Stimulated activated CD4-positive, alpha-beta T cell treated with anti-CD3 and anti-CD28 coated beads, TNF-alpha, amount 100 ng/mL, for 1 hour (primary cell): ENCODE measurements at places on chromosomes 2 and 18.

- DNase-seq, result no peak
Observed at GRCh38 chr2:23430263-23430662, 45.3 kb downstream of the KLHL29 start.

- no peak for DNase-seq
Observed at GRCh38 chr2:37984589-37984988, 59.5 kb downstream of the RMDN2 start.

- DNase-seq, result no peak
Observed at GRCh38 chr2:23662941-23663920, 263.7 kb downstream of the ATAD2B start.

DNA sequence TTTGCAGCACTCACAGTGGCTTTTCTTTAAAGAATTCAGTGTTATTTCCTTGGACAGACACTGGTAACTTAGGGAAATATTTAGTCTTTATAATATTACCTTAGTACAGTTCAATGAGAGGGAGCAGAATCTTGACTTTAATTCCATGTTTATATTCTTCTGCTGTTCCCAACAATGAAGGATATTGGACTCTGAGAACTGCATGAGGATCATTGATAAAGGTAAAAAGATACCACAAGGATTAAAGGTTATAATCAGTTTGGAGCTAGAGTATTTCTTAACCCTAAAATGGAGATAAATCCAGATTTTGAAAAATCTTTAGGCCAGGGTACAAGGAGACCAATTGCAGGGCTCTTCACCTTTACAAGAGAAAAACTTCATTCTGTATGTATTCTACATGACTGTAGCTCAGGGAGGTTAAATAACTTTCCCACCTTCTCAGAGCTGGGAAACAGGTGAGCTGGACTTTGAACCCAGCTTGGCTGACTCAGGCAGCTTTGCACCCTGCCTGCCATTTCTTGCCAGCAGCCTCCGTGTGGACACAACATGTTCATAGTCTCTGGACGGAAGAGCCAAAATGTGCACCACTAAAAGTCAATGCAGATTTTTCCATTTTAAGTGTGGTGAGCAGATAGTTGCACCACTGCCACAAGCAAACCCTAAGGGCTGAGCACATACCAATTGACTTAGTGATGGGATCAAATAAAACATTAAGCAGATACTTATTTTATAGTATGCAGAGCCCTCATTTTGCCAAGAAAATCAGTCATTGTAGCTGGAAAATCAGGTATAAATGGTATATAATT is 26.7 kb downstream of the UPP2 start:
- DNase-seq, result no peak

DNA sequence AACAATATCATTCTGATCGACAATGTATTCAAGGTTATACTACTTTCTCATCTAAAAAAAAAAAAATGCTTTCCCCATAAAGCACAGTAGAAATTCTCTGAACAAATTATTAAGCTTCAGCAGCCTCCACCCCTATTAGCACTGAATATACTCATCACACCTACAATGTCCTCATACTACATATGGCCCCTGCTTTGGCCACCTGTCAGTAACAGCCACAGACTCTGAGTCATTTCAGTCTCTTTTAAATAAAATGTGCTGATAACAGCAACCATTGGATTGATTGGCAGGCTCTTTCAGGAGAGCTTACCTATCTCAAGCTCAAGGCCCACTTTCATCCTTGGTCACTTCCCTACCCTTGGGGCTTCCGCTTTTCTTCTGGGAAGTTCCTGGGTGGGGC is 236.7 kb downstream of the TMX3 start:
- DNase-seq, result no peak

DNA sequence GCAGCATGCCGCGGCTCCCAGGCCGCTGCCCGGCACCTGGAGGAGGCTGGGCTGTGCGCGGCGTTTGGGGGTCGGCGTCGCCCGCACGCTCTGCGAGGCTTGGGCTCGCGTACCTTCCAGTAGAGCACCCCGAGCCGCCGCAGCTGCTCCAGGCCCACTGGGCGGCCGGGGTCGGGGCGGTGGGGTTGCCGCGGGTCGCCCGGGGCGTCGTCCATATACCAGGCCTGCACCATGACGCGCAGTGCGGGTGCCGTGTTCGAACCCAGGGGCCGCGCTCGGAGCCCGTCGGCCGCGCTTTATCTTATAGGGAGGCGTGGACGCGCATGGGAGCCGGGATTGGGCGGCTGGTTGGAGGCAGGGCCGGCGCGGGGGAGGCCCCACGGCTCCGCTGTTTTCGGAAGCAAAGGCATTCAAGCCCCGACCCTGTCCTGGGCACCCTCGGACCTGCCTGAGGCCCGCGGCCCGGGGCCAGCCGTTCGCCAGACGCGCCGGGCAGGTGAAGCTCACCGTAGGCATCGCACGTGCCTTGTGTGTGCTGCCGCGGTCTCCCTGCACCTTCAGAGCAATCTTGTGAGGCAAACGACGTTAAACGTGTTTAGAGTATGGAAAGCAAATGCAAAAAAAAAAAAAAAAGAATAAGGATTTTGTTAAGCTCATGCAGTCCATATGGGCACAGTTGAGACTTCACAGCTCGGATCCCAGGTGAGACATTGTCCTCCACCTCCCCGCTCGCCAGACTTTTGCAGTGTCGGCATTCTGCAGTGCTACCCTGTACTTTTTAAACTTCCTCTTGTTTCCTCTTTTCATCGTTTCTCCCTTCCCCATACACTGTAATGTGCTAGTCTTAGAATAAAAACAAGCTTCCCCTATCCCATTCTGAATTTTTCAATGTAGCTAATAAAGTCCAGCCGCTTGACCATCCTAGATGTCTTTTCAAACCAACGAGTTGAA is at the start of gene ADI1:
TSS of gene ADI1 (minus strand) at position 277 of the 951 bp plus-strand sequence. CDS start at position 233, 44 bp downstream.
- DNase-seq, result peak; percentile 60

DNA sequence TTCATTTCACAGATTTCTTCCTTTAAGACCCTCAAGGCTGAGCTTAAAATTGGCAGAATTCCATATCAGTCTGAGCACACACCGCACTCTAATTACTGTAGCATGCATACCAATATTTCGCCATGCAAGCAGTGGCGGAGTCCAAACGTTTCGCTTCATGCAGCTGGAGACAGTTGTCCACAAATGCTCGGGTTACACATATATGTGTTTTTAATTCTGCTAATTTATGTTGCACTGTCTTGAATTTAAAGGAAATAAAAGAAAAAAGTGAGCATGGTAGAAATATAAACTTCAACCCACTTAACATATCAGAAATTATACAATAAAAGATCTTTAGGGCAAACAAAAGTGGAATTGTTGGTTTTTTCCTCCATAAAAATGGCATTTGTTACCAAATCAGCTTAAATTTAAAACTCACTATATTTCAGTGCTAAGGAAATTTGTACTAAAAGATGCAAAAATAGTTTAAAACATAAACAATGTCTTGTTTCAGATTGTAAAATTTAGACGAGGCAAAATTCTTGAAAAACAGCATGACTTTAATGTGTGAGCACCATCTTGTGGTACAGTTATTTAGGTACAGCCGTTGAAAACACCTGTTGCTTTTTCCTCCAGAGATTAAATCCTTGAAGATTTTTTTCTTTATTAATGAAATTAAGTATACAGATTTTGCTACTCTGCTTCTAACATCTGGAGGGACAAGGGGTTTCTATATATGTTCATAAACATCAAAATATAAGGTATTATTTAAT is 24.1 kb upstream of the KANSL1L start:
- DNase-seq, result no peak

GRCh38 chr2:74233648-74234047 is 35.2 kb downstream of the MTHFD2 start:
- DNase-seq, result no peak

DNA sequence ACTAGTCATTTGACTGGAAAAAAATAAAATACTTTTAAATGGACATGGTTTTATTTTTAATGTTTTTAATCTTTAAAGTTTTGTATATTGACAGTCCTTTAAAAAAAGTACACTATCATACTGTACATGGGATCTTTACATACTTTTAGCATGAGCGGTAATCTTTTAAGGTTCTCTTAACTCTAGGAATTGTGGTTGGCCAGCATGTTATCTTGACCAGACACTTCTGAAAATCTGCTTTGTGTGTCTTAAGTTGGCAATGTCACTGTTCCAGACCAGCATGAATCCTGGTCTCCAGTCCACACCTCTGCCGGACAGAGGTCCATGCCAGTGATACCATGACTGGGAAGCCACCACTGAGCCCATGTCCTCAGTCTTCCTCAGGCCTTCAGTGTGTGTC is 17.7 kb downstream of the ITGB1BP1 start:
- DNase-seq, result no peak

GRCh38 chr2:26400723-26401122 is 997 bp upstream of the DRC1 start:
- DNase-seq, result no peak

DNA sequence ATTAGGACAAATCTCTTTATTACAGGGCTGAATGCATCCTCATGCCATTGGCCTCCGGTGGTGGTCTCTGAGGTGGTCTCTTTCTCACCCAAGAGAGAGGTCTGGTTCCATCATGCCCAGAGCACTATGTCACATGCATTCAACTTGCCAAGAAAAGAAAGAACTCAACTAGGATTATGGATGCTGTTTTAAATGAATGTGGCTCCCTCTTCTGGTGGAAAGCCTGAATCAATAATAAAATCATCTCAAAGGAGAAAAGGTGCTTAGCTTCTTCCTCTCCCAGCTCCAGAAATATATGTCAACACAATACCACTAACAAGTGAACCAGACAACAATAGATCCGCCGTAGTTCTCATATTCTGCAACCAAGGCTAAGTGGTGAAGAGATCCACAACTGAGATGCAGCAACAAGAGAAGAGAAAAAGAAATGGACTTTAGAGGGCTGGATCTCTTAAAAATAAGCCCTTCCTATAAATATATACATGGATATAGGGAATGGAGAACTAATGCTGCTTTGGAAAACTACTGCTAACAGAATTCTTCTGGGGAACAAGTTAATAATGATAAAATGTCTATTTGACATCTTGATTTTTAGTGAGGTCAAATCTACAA is 396.8 kb downstream of the NCKAP5 start:
- no peak for DNase-seq

DNA sequence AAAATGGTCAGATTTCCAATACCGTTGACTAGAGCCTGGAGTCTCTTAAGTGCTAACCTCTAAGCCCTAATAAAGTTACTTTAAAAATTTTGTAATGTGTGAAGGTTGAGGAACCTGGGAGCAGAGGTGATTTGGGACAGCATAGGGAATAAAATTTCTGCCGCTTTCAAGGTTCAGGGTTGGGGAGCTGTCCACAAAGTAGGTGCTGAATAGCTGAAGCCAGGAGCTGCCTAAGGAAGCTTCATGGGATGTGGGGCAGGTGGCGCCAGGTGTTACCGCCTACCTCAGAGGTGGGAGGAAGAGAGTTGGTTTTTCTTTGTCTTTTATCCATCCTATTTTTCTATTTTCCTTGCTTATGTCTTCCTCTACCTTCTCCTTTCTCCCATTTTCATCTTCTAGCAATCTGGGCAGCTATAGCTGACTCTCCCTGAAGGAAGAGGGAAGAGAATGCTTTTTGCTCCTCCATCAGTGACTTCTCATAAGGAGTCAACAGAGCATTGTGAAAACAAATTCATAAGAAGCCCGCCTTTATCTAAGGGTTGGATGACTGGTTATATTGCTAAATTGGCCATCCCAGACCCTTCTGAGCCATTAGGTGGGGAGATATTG is 178.7 kb downstream of the CLIP4 start:
- no peak for DNase-seq

GRCh38 chr18:32389191-32389590 is 81.5 kb downstream of the GAREM1 start:
- DNase-seq, result no peak

- no peak for DNase-seq
Observed at GRCh38 chr2:85175369-85176299, 42.4 kb downstream of the TCF7L1 start.

DNA sequence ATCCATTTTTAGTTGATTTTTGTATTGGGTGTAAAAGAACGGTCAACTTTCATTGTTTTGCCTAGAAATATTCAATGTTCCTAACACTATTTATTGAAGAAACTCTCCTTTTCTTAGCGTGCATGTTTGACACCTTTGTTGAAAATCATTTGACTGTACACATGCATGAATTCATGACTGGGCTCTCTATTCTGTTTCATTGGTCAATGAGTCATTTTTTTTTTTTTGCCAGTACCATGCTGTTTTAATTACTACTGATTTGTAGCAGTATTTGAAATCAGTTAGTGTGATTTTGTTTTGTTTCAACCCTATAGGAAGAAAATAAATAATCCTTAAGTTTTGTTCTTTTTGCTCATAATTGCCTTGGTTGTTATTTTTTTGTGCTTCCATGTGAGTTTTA is 828.7 kb downstream of the SUCLG1 start:
- no peak for DNase-seq

GRCh38 chr2:218880859-218881594 is 375 bp downstream of the WNT10A start:
- DNase-seq, result no peak

- DNase-seq, result no peak
Observed at GRCh38 chr2:75892490-75892889, 181.8 kb upstream of the GCFC2 start.

DNA sequence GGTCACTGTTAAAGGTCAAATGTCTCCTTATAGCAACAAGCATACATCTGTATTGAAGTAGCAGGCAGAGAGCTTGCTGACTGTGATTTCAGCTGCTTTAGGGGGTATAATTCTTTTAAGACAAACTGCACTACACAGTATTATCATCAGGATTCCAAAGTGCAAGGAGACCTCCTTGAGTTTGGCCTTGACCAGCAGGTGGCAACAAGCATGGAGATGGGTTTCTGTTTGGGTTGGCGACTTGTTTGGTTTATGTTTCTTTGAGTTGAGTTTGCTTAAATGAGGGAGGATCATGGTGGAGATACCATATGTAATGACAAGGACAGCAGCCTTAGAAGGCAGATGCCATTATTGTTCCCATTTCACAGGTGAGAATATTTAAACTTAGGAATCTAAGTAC is 681.0 kb upstream of the ID2 start:
- DNase-seq, result no peak

GRCh38 chr18:71189581-71189980 is 900.7 kb downstream of the SOCS6 start:
- DNase-seq, result no peak

- no peak for DNase-seq
Observed at GRCh38 chr2:164771897-164772296, 69.7 kb downstream of the COBLL1 start.

- no peak for DNase-seq
Observed at GRCh38 chr2:38966006-38966405, 76.3 kb downstream of the ARHGEF33 start.

GRCh38 chr18:55336438-55337100 is 251.4 kb downstream of the TCF4 start:
- no peak for DNase-seq
